ENCODE measurements at places on chromosomes 7 and 10.

- DNase-seq, result no peak
Measured at GRCh38 chr10:105145711-105146110, 504.6 kb downstream of the SORCS3 start.

DNA sequence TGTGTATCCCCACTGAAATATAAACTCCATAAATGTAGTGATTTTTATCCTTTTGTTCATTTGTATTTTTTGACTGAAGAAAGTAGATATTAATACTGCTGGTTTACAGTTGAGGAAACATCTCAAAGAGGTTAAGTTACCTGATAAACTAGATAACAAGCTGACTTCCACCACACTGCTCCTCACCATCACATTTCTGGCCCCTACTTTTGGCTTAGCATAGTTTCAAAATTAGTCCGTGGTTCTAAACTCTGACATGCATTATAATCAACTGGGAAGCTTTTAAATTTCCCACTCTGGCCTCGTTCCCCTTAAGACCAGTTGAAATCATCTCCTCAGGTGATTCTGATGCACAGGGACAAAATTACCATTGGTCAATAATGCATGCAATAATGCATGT is 43.5 kb downstream of the ANKIB1 start:
- DNase-seq, result no peak

- no peak for DNase-seq
Measured at GRCh38 chr7:85135977-85136376, 50.9 kb downstream of the SEMA3D start.

GRCh38 chr7:122628651-122629411 is 70.1 kb downstream of the RNF133 start:
- DNase-seq, result no peak

DNA sequence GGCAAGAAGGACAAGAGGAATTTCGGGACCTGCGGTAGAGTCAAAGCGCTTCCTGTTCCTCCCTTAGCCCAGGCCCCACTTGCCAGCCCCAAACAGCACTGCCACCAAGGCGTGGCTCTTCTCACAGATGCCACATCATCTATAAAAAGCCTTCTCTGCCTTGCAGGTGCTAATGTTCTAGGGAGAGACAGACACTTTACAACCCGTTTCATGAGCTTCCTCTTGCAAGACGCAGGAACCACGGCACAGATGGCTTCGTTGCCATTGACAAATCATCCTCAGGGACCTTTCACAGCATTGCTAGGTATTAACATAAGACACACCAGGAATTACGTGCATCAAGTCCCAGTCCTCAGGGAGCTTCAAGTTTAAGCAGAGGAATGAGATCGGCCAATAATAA is 180.9 kb downstream of the JCAD start:
- no peak for DNase-seq

DNA sequence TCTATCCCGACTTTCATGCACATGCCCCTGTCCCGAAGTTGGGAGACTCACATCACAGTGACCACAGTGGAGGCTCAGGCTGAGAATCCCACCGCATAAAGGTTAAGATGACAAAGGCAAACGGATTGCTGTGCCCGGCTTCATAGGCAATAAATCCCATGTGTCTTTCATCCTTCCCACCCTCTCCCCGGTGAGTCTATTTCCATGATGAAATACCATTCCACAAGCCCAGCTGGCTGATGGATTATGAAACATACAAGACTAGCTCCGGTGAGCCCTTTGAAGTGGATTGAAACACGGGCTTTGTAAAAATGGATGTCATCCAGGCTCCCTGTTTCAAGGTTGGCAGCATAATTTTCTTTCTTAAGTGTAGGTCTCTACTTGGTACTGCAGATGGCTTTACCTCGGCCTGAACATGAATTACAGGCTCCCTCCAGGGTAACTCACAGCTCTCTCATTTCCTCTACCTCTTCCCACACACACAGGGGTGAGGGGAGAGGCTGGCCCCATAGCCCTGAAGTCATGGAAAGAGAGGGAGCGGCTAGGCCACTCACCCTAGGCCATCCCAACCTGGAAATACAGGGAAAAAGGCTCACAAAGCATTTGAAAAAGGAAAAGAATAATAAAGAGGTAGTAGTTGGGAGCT is 92.0 kb upstream of the CALN1 start:
- no peak for DNase-seq

- no peak for DNase-seq
Measured at GRCh38 chr7:139502226-139502625, 18.8 kb upstream of the KLRG2 start.

DNA sequence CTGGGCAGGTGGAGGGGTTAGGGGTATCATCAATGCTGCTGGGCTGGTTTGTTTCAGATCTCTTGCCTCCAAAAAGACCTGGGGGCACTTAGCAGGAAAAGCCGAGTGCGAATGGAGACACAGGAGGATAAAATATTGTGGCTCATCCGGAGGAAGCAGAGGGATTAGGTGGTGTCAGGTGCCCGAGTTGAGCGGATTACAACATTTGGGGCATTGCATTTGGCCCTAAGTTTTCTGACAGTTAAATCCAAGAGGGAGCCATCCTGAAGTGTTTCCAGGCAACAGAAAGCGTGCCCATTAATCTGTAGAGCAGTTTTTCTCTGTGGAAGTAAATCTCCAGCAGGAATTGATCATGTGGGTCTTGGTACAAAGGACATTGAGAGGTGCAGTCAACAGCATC is 85.9 kb downstream of the CDH23 start:
- DNase-seq, result no peak

DNA sequence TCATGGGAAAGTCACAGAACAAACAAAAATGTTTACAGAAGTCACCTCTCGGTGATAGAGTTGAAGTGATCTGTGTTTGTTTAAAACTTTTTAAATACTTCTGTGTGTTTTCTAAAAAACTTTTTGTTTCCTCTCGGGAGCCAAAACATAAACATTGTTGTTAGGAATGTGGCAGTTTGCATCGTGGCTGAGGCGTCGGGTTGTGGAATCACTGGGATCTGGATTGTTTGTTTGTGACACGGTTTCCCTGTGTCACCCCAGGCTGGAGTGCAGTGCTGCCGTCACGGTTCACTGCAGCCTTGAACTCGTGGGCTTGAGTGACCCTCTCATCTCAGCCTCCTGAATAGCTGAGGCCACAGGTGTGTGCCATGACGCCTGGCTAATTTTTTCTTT is 29.0 kb upstream of the SUN1 start:
- DNase-seq, result no peak

GRCh38 chr7:124792002-124792401 is 26.4 kb upstream of the GPR37 start:
- no peak for DNase-seq

GRCh38 chr10:129810-130209 is 5.4 kb upstream of the ZMYND11 start:
- no peak for DNase-seq

- no peak for DNase-seq
Measured at GRCh38 chr7:114109304-114109703, 190.5 kb upstream of the PPP1R3A start.

DNA sequence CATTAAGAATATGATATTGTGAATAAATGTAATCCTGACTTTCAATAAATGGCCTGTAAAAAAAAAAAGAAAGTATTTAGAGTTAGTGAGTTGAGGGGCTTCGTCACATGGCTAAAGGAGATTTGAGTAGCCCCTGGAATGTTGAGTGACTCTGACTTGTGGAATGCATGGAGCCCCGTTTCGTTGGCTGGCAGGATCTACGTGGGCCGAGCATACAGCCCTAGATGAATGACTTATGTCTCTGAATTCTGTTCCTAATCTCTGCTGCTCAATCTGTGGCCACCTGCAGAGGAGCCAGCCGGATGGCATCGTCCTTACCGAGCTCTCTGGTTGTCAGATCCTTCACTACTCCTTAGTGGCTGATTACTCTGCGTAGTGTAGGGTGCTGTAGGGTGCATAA is 155.7 kb downstream of the MGMT start:
- DNase-seq, result no peak

- DNase-seq, result no peak
Measured at GRCh38 chr10:121567569-121567968, 30.7 kb downstream of the FGFR2 start.

DNA sequence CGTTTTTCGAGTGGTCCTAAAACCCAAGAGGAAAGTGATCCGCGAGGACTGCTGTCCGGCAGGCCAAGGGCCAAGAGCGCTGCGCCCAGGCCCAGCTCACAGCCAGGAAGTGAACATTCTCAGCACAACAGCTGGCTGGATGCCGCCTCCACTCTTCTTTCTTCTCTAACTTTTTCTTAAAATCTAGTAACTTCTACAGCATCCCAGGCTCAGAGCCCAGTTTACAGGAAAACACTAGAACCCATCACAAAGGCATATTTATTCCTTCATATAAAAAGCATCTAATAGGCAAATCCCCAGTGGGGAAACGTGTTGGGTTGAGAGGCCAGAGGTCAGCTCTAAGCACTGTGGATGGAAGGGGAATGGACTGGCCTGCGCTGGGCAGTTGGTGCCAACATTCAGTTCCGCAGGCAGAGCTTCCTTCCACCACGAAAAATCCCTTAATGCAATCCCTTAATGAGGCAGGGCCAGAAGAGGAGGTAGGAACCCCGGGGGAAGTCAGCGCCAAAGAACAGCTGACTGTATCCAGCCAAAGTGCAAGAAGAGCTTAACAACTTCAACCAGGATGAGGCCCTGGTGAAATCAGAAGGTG is 74.8 kb downstream of the ZRANB1 start:
- no peak for DNase-seq

GRCh38 chr7:143188994-143189393 is 5.8 kb downstream of the TAS2R39 start:
- no peak for DNase-seq

- no peak for DNase-seq
Measured at GRCh38 chr7:42690794-42691639, 220.9 kb downstream of the C7orf25 start.

- DNase-seq, result no peak
Measured at GRCh38 chr7:16644157-16644556, 1.4 kb downstream of the ANKMY2 start.

DNA sequence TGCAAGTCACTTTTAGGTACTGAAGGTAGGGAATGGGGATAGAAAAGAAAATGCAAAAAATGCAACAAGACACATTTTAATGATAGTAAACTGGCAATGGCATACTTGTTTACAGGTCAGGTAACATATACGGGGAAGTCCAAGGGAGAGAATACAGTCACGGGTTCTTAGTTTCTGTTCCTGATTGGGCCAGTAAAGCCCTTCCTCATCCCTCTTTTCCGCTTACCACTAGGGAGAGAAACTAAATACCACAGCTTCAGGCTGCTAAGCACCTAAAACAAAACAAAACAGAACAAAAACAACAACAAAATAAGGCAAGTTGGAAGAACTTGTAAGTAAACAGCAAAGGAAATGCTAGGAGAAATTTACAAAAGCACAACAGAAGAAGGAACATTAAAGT is 65.2 kb upstream of the OGDHL start:
- DNase-seq, result no peak

DNA sequence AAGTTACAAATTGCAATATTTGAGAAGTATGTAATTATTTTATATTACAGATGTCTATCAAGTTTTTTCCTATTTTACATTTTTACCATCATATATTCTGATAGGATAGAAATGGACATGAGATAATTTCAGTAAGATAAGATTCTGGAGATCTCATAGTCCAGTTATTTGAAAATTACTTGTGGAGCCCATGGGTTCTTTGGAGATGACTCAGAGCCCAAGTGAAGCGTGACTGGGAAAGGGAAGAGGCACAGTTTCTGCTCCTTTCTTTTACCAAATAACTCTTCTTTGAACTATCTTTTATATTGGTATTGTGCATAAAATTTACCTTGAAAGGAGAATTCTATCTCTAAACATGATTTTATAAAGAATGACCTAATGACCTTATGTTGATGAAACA is 2.4 kb downstream of the CD36 start:
- no peak for DNase-seq

DNA sequence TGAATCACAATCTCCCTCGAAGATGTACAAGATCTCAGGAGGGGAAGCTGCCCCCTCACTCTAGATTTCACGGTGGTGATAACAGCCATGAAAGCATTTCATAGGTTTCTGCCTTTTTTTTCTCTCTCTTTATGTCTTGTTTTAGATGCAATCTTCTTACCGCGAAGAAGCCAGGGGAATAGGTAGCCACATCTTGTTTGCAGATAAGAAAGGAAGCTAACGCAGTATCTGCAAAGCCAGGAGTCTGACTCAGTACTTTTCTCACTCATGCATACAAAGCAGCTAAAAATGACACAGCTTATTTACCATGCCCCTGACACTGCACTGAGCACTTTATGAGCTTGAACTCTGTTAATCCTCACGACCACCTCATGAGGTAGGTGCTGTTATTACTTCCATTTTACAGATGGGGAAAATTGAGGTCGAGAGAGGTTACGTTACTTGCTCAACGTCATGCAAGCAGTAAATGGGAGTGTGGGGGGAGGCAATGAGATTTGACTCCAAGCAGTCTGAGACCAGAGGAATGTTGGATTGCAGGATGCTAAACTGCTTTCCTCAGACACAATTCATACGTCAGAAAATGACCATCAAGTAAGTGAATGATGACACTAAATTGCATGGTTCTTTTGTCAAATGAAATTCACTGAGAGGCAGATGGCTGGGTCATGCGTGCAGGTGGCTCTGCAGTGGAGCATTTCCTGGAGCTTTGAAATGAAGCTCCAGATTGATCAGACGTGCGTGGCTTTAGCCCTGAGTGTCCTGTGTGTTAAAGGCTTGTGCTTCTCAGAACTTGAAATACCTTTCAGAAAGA is 3.3 kb downstream of the MAP3K8 start:
- peak; percentile 73 for DNase-seq

- DNase-seq, result no peak
Measured at GRCh38 chr7:69502358-69502757, 95.9 kb upstream of the AUTS2 start.

GRCh38 chr10:48607356-48608278 is 2.7 kb upstream of the ARHGAP22 start:
- no peak for DNase-seq

- DNase-seq, result no peak
Measured at GRCh38 chr7:121041516-121042148, 53.1 kb downstream of the CPED1 start.

DNA sequence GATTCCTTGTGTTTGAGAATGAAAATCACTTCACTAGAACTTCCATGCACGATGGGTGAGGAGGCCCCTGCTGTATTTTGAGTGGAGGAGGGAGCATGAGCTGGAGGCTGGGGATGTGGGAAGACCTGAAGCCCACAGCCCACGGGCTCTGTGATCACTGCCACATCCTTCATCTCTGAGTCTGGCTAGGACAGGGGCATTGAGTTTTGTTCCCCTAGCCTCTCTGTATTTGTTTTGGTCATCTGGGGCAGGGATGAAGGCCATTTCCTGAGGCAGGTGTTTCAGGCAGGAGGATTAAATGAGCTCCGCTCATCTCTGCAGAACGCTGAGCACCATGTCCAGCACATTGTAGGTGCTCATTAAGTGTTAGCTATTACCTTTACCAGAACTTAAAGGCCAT is 293.6 kb downstream of the GLRX3 start:
- DNase-seq, result no peak

DNA sequence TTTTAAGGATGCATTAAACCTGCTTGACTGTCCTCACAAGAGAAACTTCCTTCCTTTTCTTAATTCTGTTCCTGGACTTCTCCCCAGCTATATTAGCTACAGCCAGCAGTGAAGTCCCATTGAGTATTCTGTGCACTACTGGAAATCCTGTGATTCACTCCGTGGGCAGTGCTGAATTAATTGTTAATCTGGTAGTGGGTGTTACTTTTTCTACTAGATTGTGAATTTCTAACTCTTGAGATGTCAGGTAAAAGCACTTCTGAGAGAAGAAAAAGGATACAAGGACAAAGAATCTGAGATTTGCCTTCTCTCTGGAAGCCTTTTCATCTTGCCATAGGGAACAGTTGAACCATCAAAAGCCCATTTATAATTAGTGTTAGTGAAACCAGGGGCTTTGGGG is 33.9 kb downstream of the CYCS start:
- no peak for DNase-seq
